Right renal cortex interstitium (tissue), 3 donors: ENCODE measurements at places on chromosomes 3 and 15.

DNA sequence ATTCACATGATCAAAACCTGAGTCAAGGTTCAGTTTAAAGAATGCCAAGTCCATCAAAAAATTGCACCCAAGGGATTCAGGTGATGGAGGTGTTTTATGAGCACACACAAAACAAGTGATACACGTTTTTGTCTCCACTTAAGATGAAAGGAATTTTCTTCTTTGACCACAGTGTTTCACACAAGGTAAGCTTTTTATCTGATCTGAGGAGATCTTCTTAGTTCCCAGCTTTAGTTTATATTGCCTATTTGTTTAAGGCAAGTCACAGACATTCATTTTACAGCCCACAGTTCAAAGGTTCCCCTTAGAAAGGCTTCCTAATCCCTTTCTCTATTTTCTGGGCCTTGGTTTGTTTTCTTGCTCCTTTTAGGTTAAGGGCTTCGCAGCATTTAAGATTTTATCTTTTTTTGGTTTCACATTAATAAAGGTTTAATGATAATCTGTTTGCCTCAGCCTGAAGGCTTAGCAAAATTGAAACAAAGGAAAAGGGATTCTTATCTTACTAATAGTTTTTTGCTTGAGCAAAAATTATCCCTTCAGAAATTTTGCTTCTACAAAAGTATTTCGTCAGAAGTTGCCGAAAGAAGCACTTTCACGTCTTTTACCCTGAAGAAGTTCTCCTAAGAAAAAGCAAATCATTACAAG is 420.5 kb upstream of the NAALADL2 start:
- DNase-seq: no peak

DNA sequence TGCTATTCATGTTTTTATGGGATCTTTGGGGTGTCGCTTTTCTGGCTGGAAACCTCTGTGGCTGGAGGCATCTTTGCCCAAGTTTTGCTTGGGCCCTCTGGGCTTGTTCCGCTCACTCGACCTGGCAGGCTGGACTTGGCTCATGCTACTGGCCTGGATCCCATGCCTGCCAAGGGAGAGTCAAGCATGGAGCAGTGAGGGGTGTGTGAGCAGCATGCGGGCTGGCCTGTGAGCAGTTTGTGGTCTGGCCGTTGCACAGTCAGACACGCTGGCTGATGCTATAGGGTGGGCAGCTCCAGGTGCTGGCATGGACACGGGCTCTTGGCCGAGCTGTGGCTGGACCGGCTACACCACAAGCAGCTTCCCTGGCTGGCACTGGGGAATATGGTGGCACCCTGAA is 491.1 kb downstream of the AGBL1 start:
- no peak for DNase-seq

DNA sequence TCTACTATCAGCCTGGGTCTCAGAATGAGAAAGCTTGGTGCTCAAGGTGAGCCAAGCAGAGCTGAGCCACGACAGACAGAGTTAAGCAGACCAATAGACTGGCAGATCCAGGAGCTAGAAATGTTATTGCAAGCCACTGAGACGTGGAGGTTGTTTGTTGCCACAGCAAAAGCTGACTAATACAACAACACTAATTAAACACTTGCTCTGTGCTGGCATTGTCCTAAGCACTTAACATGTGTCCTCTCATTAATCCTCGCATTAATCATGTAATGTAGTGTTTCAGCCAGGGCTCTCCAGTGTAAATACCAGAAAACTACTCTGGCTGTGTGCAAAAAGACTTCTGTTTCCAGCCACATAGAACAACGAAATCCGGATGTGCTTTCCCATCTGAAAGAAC is 11.6 kb upstream of the SPSB4 start:
- DNase-seq: no peak

DNA sequence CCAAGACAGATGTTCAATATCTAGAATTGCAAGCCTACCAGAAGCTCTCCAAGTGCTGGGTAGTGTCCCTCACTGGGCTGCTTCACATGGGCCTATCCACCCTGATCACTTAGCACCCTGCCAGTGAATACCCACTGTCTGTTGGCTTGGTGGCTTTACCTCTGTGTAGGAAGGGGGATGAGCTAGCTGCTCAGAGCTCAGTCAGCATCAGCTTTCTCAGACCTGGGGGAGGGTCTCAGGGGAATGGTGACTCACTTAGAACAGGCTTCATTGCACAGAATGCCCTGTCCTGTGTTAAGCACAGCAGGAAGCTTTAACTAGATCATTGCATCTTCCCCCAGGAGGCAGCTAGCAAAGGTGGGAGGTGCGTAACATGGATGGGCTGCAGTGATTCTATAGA is 209.8 kb downstream of the PDCD6IP start:
- DNase-seq: no peak

- DNase-seq: no peak
Observed at GRCh38 chr3:140198242-140198641, 263.3 kb downstream of the CLSTN2 start.

DNA sequence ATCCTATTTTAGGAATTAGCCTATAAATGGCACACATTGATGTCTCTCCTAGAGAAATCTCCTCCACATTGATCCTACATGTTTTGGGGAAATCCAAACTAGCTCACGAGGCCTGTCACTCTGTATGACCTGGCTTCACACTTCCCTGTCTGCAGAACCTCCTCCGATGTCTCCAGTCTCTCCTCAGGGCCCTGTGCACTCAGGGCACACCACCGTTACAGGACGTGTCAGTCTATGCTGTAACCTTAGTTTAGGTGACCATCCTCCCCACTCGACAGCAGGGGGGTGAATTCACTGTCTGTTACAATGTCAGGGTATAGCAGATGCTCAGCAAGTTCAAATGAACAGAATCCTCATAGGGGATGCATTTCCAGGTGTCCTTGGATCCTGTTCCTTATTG is 249.1 kb downstream of the OCA2 start:
- DNase-seq: no peak

DNA sequence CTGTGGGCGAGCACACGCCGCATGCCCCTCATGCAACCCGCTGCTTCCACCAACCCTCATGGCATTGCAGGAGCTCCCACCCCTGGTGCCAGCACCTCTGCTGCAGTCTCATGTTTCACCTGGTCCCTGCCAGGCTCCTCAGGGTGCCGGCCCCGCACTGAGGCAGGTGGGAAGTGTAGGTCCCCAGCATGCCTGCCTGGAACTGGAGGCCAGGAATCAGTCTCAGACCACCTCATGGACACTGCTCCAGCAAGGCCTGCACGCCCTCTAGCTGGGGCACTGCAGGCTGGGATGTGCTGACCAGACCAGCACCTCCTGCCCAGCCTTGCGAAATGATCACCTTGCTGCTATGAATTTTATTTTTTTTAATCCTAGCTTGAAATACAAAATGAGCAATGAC is 39.1 kb downstream of the OCA2 start:
- DNase-seq: no peak

DNA sequence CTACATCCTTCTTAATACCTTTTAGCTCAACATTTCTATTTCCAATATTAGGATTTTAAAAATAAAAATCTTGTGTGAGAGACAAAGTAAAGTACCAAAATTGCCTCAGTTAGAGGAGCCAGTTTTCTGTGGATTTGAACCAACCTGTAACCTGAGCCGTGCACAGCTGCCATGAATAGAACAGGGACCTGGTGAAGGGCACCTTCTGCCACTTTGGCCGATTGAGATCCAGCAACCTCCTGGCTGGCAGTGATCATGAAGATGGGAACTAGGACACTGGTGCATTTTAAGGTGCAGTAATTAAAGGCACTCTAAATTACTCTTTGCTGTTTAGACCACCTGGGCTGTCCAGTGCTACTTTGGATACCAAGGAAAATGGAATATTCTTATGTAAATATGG is 34.3 kb upstream of the TRAK1 start:
- DNase-seq: no peak

- DNase-seq: no peak
Observed at GRCh38 chr15:93997071-93997658, 234.2 kb upstream of the MCTP2 start.

DNA sequence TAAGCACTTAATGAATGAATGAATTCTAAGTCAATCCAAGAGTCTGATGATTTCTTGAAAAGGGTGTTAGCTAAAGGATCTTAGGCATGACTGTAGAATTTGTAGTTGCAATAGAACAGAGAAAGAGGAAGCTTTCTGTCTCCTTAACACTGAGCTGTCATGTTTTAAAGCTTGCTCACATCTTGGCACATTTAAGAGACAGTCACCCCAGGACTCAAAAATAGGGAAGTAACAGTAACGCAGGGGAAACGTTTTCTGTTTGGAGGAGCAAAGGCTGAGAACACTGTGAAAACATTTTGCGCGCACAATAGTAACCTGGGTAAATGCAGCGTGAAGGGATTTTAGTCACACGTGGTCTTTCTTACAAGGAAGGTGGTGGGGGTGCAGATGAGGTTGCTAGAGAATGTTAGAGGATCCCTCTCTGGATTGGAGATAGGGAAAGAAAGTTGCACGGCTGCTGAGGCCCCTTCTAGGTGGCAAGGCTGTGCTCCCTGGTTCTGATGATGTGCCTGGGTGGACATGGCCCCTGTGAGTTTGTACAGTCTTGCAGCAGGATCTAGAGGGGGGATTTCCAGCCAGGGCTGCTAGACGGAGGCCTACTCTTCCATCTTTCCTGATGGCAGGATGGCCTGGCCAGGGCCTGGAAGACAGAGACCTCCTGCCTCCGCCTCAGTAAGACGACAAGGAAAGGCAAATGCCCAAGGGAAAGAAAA is 12.0 kb downstream of the STARD5 start:
- no peak for DNase-seq

DNA sequence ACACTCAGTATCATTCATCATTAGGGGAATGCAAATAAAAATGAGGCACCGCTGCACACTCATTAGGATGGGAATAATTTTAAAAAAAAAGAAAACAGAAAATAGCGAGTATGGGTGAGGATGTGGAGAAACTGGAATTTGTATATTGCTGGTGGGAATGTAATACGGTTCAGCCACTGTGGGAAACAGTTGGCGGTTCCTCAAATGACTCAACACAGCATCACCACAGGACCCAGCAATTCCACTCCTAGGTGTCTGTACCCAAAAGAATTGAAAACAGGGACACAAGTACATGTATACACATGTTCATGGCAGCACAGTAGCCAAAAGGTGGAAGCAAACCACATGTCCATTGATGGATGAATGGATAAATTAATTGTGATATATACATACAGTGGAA is 35.2 kb upstream of the RFTN1 start:
- no peak for DNase-seq

- no peak for DNase-seq
Observed at GRCh38 chr15:45630917-45631691, 3.7 kb upstream of the SQOR start.
